ENCODE measurements at places on chromosomes 4 and X. TPM values are rescaled to one million over a fixed set of nuclear protein-coding genes. Genes with fewer than 3 reads are reported as not detected.

GRCh38 chrX:11351375-11352295 lies 58.4 kb downstream of the AMELX start:
- DNase-seq, result peak; percentile 77

DNA sequence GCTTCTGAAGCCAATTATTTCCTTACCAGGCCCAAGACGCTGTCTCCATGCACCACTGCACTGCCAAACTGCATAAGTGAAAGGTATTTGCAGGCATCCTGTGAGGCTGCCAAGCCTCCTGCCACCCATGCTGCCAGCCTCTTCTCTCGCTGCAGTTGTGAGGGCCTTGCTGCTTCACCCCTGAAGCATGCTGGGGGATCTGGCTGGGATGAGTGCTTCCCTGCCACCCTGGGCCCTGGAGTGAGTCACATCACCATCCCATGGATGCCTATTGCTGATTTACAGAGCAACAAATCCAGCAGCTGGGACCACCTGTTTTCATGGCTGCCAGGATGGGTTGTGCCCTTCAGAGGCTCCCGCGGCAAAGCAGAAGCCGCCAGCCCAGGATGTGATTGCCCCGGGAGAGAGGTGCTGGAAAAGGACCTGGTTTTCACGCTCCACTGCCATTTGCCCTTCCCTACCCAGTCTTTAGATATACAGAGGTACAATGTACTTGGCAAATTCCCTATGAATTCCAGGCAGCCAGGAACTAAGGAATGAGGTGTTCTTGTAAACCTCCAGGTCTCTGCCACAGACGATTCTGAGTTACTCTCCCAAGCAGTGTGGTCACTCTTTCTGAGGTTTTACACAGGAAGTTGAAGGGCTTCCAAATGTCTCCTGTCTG lies 41.5 kb upstream of the PTCHD1 start:
- DNase-seq, result peak; percentile 1

- no peak for DNase-seq
These were observed 42.2 kb downstream of the GABRG1 start for GRCh38 chr4:46081674-46082073.

- no peak for DNase-seq
These were observed 136.1 kb downstream of the MAD2L1 start for GRCh38 chr4:119930546-119930945.

DNA sequence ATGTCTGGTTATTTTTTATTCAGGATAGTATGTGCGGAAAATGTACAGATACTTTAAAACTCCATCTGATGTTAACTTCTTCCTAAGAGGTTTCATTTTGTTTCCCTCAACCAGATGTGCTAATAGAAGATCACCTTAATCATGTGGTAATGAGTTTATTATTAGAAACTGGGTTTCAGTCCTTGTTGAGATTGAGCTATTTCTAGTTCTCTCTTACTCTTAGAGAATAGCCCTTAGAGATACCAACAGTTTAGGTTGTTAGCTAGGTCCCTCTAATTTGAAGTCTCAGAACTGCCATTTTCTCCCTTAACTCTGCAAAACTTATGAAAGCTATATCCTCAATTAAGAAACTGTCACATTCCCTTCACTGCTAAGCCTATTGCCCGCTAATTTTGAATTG lies 13.0 kb downstream of the FAM47A start:
- no peak for DNase-seq

DNA sequence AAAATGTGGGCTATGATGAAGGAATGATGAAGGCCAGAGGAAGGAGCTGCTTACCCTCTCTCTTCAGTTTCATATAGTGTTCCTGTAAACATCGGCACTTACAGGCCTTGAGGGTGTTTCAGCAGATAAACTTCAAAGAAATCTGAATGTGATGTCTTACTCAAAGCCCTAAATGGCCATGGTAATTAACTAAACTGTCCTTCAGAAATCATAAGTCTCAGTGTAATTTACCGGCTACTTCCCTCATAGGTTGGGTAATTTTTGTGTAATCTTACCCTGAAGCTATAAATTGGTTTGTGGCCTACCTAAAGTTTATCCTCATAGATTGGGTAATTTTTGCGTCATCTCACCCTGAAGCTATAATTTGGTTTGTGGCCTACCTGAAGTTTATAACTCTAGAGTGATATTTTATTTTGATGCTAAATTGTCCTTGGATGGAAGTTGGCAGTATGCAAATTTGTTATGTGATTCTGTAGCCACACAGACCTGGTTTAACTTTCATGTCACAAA lies 2700.3 kb downstream of the ARAP2 start:
- no peak for DNase-seq

The COQ2 gene
- total RNA-seq, result 13.9 TPM

The ATOH1 gene
- not detected for total RNA-seq

The ZMAT1 gene
- total RNA-seq, result 0.51 TPM

The ZNF81 gene
- 5.6 TPM for total RNA-seq
